ENCODE measurements at places on chromosomes 4 and X.

DNA sequence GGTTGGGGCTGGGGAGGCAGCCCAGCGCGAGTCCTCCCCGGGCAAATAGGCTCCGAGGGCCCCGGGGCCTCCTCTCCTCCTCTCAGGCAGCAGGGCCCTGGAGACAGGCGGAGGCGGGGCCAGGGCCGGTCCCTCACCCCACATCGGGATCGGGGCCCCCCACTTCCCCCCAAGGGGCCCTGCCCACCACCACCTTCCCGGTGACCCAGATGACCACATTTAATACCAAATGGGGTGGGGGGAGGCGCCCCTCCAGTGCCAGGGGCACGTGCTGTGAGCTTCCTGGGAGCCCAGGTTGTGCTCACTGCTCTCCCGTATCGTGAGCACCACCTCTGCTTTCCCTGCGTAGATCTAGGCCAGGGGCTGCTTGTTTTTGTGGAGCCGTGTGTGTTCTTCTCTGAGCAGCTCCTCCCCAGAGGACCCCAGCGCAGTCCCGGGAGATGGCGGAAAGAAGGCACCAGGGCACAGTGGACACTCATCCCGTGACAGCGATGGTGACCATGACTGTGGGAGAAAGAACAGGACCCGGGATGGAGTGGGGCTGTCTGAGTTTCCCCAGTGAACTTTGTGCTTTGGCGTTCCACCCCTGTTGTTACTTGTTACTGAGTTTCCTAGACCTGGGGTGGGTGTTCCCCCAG, 2.1 kb downstream of the PNMA6A start:
- no peak for DNase-seq

GRCh38 chr4:122758033-122758432, 25.5 kb downstream of the BBS12 start:
- no peak for DNase-seq

GRCh38 chrX:39616098-39616729, 481.5 kb downstream of the BCOR start:
- DNase-seq, result no peak

DNA sequence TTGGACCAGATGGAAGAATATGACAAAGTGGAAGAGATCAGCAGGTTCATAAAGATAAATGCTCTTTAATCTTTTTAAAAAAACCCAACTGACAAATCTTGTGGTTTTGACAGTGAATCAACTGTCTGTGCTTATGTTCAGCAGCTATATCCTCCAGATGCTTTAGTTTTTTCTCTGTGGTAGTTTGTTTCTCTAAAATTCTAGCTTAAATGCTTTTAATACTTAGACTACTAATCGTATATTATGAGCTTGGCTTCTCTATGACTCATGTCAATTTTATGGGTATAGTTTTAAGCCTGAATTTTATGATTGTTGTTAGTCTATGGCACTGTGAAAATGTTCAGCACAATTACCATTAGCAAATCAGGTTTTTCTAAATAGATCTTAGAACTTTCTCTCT, 12.9 kb downstream of the HHIP start:
- no peak for DNase-seq

DNA sequence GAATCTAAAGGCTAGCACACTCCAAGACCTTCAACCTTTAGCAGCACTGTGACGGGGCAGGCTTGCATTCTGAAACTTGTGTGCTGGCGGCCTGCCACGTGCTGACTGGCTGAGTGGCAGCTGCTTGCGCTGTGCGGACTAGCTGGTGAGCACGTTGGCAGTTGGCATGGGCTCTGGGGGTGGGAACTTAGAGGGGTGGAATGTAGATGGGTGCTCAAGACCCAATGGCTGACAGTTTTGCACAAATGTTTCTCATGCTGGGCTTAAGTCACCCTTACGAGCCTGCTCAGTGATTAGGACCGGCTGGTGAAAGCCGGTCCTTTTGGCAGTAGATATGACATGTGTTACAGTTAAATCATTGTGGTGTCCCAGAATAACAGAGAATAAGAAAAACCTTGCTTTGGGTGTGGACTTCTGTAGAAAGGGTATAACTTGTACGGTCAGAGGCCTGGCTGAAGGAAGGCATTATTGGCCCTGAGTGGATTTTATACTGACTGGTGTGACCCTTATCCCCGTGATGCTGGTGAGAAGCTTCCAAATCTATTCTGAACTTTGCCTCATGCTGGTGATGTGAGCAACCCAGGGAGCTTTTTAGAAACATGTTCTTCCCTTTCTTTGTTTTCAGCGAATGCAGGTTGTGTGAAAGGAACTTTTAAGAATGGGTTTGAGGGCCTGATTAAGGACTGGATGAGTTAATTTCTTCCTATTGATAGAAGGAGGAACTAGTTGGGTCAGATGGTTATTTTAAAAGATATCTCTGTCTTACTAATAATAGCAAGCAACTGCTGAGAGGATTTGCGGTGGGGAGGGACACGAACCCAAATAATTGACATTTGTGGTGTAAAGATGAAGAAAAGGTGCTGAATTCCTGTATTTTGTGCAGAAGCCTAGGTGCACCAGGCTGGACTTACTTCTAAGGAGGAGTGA, 107.4 kb upstream of the SLC4A4 start:
- DNase-seq, result no peak

Measured in T-helper 1 cell (primary cell).